Activated CD4-positive, alpha-beta memory T cell treated with anti-CD3 and anti-CD28 coated beads, Interleukin-2, amount 10 ng/mL, durations not matched to agents 7 days and 5 days (primary cell): ENCODE measurements at places on chromosomes 6 and 20.

DNA sequence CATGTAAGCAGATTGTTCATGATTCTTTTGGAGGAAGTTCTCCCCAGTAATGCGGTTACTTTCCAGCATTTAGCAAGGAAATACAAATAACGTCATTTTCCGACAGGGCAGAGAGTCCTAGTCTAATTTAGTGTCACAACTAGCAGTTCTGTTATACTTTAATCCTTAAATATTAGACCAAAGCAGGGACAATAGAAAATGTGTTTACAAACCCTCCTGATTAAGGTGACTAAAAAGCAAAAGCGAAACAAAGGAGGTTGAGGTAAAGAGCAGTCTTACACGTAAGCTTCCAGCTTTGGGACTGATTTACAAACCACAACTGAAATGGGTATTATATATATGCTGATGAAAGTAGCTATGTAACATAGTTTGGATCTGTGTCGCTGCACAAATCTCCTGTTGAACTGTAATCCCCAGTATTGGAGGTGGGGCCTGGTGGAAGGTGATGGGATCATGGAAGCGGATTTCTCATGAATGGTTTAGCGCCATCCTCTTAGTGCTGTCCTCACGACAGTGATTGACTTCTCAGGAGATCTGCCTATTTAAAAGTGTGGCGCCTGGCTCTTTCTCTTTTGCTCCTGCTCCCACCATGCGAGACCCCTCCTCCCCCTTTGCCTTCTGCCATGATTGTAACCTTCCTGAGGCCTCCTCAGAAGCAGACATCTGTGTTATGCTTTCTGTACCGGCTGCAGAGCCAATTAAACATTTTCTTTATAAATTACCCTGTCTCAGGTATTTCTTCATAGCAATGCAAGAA, 81.9 kb downstream of the PLCB1 start:
- DNase-seq = no peak

- no peak for DNase-seq
Measured at GRCh38 chr6:17448165-17448564, 54.8 kb downstream of the CAP2 start.

DNA sequence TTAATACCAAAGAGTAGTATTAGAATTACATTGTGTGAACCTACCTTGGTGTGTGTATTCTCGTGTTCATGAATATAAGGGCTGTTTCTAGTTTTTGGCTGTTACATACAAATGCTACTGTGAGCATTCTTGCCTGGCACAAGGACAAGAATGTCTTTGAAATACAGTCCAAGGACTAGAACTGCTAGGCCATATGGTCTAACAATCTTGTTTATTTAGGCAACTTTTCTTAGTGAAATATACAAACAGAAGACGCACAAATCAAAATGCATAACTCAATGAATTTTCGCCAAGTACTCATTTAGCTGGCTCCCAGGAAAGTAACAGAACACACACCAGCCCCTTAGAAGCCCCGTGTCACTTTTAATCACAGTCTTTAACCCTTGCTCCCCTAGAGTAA, 28.5 kb downstream of the KDM1B start:
- DNase-seq = no peak

- DNase-seq = no peak
Measured at GRCh38 chr6:92126088-92126487, 1293.3 kb downstream of the EPHA7 start.

- DNase-seq = no peak
Measured at GRCh38 chr6:95280686-95281273, 296.6 kb upstream of the MANEA start.

GRCh38 chr6:167441715-167442206, 116.9 kb downstream of the TTLL2 start:
- DNase-seq = no peak

DNA sequence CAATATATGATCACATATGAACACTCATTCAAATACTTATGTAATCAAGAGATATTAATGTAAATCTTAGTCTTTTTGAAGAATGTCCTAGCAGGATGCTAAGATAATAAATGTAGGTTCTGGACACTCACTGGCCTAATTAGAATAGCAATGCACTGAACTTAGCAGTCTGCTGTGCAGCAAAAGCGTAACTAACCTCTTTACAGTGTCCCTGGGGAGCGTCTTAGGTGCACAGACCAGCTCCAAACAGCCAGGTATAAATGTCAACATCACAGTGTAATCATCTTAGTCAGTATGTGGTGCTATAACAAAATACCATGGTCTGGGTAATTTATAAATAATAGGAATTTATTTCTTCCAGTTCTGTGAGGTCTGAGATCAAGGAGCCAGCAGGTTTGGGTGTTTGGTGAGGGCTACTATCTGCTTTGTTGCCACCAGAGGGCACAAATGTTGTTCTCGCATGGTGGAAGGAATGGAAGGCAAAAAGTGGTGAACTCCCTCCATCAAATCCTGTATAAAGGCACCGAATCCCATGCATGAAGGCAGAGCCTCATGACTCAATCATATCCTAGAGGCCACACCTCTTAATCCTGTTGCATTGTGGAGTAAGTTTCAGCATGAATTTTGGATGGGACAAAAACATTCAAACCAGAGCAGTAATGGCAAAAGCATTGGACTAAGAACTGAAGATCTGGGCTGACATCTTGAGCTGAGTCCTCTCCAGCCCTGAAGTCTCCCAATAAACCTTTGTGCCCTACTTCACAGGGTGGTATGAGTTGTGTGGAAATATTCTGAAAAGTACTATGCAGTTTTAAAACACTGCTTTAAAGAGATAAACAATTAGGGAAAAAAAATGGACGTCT, 41.8 kb upstream of the FOXO3 start:
- DNase-seq = no peak

DNA sequence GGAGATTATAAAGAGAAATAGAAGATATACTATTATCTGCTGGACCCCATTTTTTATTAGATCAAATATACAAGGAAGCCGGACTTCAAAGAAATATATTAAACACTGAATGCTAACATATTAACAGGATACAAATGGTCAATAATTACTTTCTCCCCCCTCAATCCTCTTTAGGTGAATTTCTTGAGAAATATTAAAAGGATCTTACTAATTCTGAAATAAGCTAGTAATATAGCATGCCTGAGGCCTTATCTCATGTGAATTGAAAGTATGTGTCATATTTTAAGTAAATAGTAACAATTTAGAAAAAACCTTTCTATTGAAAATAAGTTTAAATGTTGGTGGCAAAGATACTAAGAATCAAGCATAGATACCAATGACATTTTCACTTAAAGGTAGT, 954.7 kb upstream of the MAN1A1 start:
- DNase-seq = no peak

GRCh38 chr6:72382602-72383529, 239.0 kb upstream of the KCNQ5 start:
- no peak for DNase-seq

- no peak for DNase-seq
Measured at GRCh38 chr20:14820771-14821170, 483.4 kb upstream of the FLRT3 start.

DNA sequence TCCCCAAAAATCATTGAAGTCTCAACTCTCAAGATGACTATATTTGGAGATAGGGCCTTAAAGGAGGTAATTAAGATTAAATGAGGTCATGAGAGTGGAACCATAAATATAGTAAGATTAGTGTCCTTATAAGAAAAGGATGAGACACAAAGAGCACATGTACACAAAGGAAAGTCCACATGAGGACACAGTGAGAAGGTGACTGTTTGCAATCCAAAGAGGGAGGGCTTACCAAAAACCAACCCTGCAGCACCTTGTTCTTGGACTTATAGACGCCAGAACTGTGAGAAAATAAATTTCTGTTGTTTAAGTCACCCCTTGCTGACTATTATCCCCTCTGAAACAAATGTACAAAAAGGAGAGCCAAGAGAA, 150.4 kb upstream of the SMLR1 start:
- no peak for DNase-seq
